ENCODE measurements at places on chromosomes 4 and X. TPM values are rescaled to one million over a fixed set of nuclear protein-coding genes. Genes with fewer than 3 reads are reported as not detected.

The WDFY3 gene
- polyA plus RNA-seq, result 22.0 TPM

The ZNF81 gene
- polyA plus RNA-seq, result 5.3 TPM

The MXRA5 gene
- 104 TPM for polyA plus RNA-seq

The NEIL3 gene
- polyA plus RNA-seq, result 3.9 TPM

The SYN1 gene
- polyA plus RNA-seq, result 10.2 TPM

The MAB21L2 gene
- 1.6 TPM for polyA plus RNA-seq

The PRDM8 gene
- 15.3 TPM for polyA plus RNA-seq

The QDPR gene
- polyA plus RNA-seq, result 92.5 TPM

The SH3D19 gene
- 39.5 TPM for polyA plus RNA-seq

The MANBA gene
- polyA plus RNA-seq, result 11.8 TPM

The FOXP3 gene
- polyA plus RNA-seq, result 0.37 TPM

The TCEAL5 gene
- 7.0 TPM for polyA plus RNA-seq

The MSANTD1 gene
- polyA plus RNA-seq, result 0.94 TPM

The CXCL1 gene
- polyA plus RNA-seq, result not detected

The TLL1 gene
- polyA plus RNA-seq, result 1.3 TPM

The CCDC160 gene
- polyA plus RNA-seq, result 0.26 TPM

Data from muscle of back (tissue), 13 donors.